ENCODE measurements at places on chromosomes 7 and 10.

GRCh38 chr10:95729323-95730055 lies 26.5 kb upstream of the ENTPD1 start:
- no peak for DNase-seq

DNA sequence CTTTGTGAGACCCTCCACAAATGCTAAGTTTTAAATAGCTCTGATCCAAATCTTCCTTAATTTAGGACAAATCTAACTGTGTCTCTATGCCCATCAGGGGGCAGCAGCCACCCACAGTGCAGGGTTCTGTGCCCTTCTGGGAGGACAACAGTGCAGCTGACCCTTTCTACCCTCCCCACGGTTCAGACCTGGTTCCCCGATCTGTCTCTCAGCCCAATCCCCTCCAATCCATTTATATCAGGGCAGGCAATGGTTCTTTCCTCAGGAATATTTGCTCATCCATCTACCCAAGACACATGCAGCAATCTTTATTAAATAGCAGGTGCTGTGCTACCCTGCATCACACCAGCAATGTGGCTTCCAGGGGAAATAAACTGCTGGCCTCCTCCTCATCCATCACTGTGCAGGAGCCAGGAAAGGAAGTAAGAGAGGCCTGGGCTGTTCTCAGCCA lies 4.0 kb upstream of the RBM28 start:
- peak; percentile 66 for DNase-seq

- DNase-seq = peak; percentile 38
Measured at GRCh38 chr10:7340179-7340874, 70.5 kb downstream of the SFMBT2 start.

- peak; percentile 75 for DNase-seq
Measured at GRCh38 chr10:71314028-71314693, 4.9 kb upstream of the SLC29A3 start.

DNA sequence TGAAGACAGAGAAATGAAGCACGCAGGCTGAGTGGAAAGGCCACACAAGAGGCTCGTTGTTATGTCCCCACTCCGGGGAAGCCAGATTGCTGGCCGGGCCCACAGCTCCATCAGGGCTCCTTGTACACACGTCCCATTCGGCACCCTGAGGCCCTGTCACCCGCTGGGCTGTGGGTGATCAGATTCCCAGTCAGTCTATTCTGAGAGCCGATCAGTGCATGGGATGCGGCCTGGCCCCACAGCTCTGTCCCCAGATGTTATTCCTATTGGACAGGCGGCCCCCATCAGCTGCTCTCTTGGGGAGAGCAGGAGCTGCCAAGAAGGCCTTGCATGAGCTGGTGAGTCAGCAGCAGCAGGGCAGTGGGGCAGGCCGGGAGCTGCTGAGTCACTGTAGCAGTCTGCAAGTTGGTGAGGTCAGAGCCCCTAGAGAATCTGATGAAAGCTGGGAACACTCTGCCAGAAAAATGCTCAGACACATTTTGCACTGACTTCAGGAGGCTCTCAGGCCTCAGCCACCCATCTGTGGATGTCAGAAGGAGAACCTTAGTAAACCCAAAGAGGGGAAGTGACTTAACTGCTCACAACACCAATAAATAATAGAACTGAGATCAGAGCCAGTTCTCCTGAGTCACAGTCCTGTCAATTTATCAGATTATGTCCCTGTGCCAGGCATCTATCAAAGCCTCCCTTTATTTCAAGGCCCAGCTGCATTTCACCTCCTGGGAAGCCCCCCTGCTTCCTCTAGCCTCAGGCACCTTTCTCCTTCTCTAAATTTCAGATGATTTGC lies 9.4 kb upstream of the PSAP start:
- DNase-seq = peak; percentile 96

DNA sequence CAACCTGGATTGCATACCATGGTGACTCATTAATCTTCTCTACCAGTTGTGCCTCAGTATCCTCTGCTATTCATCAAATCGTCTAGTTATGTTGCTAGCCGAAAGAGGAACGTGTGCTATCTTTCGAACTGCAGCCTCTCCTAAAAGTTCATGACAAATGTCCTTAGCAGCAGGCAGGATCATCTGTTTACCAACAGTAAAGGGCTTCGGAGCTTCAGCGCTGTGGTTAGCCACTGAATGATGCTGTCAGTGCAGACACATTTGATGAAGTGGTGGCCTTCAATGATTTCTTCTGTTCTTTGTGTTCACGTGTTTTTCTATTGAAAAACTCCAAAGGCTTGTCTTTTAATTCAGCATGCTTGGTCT lies 68.8 kb downstream of the CSTF2T start:
- DNase-seq = no peak

GRCh38 chr7:101575721-101576120 lies 53.4 kb downstream of the MYL10 start:
- no peak for DNase-seq
